Renal pelvis (tissue), 12 donors: ENCODE measurements at places on chromosomes 12 and 14. TPM values are rescaled to one million over a fixed set of nuclear protein-coding genes. Genes with fewer than 3 reads are reported as not detected.

Gene KRT8
- polyA plus RNA-seq: 243 TPM

Gene TSPAN19
- polyA plus RNA-seq: 0.49 TPM

Gene TCL1B
- 0.40 TPM for polyA plus RNA-seq

Gene RNF34
- 45.0 TPM for polyA plus RNA-seq

Gene CELA1
- polyA plus RNA-seq: not detected

Gene CACNA1C
- 10.0 TPM for polyA plus RNA-seq

Gene FSCB
- not detected for polyA plus RNA-seq

Gene MYL2
- polyA plus RNA-seq: not detected

GRCh38 chr12:3380200-3381043 is 110.6 kb upstream of the PRMT8 start:
- no peak for DNase-seq

GRCh38 chr12:10409392-10409791 is at the start of gene KLRC4:
Gene KLRC4, minus strand, starts transcription at chr12:10409757. Its CDS starts 182 bp downstream, at chr12:10409575.
- no peak for DNase-seq

GRCh38 chr12:1474574-1475153 is 119.7 kb downstream of the FBXL14 start:
- peak; percentile 54 for DNase-seq
